ENCODE measurements at places on chromosomes 12 and 14.

DNA sequence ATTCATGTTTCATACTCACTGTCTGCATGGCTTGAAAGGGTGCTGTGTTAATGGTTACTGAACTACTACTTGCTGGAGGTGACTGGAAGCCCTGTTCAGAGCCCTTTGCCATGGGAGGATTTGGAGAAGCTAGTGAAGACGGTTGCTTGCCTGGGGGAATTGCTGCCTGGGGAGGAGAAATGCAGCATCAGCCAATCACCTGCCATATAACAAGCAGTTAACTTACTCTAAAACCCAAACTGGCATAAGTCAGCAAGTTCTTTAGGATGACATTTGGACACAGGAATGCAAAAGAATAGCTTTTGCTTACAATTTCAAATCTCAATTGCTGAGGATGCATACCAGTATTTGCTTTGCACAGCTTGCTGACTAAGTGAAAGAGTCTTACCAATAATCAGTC is 23.4 kb upstream of the IPO8 start:
- no peak for DNase-seq

GRCh38 chr14:59159169-59159568 is 29.3 kb upstream of the DAAM1 start:
- DNase-seq: no peak

- DNase-seq: no peak
Observed at GRCh38 chr14:93926873-93927799, at the start of gene FAM181A. Gene FAM181A, plus strand, starts transcription at chr14:93927344. Its CDS starts 942 bp downstream, at chr14:93928286.

DNA sequence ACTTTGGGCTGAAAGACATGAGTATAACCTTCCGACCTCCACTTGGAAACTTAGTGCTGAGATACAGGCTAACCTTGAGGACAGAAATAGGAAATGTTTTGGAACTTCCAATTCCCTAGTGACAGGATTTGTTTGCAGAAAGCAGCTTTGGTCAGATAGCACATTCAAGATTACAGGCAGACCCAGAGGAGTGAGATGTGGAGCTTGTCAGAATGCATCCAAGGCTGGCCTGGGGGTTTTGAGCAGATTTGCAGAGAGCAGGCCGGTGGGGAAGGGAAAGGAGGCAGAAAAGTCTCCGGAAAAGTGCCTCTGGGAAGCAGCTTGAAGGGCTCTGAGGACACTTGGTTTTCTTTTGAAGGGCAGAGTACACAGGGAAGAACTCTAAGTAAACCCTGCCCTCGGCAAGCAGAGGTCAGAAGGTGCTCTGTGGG is 180.3 kb downstream of the ETV6 start:
- DNase-seq: no peak

DNA sequence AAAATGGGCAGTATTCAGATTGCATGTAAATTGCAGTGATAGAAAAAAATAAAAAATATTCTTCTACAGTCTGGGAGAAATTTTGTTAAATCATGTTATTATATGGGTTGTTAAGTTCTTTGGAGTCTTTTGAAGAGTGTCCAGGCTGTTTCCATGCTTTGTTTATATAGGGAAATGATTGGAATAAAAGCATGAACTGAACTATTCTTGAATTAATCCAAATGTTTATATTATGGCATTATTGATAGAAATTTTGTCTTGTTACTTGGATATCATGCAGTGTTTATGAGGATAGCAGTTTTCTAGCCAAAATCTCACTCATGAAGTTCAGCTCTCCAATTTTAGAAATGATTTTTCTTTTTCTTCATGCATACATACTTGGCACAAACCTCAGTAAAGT is 108.2 kb upstream of the NAV3 start:
- DNase-seq: no peak

DNA sequence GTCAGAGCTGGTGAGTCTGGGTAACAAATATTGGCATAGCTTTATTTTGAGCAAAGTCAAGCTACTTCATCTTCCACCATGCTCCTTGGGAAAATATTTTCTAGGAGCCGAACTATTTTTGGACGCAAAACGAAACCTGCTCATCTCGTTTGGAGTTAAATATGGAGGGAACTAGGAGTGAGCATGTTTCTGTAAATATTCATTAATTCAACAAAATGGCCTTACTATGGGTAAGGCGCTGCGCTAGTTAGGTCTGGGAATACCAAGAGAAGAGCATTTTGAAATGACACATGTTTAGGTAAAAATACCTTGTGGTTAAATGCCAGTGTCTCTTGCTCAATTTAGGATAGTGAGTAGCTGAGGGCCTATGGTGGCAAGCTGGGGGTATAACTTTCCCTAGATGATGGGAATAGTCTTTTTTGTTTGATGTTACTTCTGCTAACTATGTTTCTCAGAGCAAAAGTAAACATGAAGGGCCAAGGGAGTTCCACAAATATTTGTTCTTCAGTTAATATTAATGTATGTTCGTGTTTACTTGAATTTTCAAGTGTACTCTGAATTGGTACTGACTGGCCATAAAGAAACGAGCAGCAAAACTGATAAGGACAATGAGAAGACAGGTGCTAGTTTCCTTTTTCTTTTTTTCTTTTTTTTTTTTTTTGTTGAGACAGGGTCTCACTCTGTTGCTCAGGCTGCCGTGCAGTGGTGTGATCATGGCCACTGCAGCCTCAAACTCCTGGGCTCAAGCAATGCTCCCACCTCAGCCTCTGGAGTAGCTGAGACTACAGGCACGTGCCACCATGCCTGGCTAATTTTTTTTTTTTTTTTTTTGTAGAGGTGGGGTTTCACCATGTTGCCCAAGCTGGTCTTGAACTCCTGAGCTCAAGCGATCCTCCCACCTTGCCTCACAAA is 77.7 kb downstream of the MAP1LC3B2 start:
- DNase-seq: no peak

- DNase-seq: peak; percentile 24
Observed at GRCh38 chr14:50666772-50667683, 1.1 kb downstream of the SAV1 start.

- DNase-seq: no peak
Observed at GRCh38 chr14:31881531-31882310, 195.4 kb upstream of the ARHGAP5 start.

DNA sequence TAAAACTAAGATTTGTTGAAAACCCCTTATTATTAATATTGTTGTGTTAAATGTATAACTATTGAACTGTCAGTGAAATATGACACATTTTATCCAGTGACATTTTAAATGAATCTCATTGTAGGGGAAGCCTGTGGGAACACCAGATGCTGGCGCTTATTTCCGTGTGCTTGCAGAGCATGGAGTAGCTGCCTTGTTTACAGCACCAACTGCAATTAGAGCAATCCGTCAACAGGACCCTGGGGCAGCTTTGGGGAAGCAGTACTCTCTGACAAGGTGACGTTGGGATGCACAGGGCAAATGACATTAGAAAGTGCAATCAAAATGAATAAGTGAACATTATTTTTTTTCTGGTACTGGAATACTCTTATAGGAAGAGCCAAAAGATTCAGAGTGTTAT is 96.8 kb downstream of the ACSS3 start:
- no peak for DNase-seq

DNA sequence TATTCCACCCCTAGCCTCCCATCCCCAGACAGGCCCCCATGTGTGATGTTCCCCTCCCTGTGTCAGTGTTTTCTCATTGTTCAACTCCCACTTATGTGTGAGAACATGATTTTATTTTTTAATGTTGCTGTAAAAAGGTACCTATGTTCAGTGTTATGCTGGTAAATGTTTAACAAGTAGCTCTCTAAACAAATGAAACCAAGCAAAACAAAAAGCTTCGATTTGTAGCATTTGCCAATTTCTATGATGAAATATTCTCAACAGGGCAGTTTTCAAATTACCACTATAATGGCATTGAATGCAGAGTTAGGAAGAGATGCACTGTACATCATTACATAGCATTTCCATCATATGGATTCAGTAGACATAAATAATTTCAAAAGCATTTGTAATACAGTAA is 410.6 kb downstream of the MDGA2 start:
- DNase-seq: no peak

GRCh38 chr14:99810559-99810874 is 17.3 kb downstream of the EML1 start:
- DNase-seq: no peak

DNA sequence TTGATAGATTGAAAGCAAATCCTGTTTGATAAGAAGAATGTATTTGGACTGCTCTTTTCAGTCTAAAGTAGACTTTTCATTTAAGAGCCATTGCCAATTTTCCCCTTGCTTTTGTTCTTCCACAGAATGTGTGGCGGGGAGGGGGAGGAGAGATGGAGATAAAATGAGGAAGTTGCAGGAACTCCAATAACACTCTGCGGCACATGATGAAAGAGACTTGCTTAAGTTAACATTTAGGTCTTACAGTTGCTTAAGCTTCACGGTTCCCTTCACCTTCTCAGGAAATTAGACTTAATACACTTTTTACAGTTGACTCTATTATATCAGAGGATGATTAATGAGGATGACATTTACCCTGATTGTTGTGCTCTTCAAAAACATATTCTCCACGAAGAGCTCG is 537.3 kb downstream of the TMTC2 start:
- no peak for DNase-seq

- DNase-seq: no peak
Observed at GRCh38 chr12:94285943-94286582, 137.7 kb downstream of the PLXNC1 start.

DNA sequence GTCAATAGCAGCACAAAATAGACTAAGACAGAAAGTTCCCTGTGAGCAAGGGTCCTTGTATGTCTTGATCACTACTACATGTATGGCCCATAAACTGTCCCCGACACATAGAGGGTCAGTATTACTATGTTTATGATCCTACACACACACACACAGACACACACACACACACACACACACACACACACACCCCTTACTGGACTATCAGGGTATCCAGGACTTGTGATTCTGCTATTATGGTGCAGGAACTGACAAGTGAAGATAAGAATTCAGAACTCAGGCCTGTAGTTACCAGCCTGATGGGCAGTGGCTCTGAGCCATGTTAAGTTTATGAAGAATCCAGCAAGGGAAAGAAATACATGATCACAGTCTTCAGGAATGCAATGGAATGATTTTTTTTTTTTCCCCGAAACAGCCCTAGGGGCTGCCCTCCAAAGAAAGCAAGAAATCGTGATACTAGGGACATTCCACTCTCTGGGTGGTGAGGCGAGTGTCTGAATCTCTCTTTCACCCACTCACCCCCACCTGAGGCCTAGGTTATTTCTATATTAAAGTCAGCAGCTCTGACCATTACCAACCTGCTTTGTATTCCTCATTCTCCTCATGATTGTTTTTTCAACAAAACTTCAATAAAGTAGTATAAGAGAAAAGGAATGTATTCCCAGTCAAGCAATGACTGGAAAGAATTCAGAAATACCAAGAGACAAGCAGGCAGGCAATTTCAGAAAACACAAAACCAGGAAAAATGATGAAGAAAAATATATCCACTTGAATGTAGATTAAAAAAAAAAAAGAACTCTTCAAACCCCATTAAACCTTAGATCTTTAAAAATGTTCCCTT is 105.8 kb downstream of the AVPR1A start:
- DNase-seq: no peak

DNA sequence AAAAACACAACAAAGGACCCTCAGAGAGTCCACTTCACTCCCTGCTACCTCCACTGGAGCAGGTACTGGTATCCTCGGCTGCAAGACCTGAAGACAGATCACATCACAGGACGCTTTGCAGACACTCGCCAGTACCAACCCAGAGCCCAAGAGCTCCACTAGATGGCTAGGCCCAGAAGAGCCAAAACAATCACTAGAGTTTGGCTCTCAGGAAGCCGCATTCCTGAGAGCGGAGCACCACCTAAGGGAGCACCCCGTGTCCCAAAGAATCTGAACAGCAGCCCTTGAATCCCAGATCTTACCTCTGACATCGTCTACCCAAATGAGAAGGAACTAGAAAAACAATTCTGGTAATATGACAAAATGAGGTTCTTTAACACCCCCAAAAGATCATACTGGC is 399.8 kb downstream of the RAD51B start:
- DNase-seq: no peak

DNA sequence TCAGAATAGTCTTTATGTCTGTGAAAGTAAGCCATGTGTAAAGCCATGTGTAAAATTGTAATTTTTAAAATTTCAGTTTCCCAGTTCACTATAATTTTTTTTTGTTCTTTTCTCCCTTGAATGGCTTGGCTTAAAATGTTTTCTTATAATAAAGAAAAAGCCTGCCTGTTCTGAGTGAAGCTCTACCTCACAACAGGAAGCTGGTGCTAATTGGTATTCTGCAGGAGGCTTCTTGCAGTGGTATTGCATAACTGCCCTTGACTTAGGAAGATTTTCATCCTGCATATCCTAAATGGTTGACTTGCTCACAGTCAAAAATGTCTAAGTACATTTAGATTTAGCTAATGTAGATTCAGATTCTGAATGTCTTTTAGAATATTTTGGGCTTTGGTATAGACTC is 49.5 kb downstream of the ATP2A2 start:
- no peak for DNase-seq

GRCh38 chr12:128606538-128606937 is 217.2 kb downstream of the SLC15A4 start:
- no peak for DNase-seq

DNA sequence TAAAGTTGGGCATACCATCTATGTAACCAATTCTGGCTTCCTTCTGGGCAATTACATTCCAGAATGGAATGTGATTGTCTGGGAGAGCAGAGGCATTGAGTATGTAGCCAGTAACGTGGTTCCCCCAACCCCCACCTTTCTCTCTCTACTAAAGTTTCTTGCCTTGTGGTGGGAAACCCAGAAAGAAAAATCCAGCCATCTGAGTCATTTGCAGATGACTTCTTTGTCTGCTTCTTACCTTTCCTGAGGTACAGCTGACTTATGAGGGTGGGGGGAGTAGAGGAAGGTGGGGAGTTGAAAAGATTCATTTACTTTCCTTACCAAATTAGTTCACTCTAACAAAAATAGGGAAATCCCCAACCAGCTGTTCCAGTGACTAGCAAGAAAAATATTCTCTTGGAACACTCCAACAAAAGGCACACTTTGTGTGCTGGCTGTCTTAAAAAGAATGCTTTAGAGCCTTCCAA is 112.1 kb upstream of the FRMD6 start:
- DNase-seq: no peak

DNA sequence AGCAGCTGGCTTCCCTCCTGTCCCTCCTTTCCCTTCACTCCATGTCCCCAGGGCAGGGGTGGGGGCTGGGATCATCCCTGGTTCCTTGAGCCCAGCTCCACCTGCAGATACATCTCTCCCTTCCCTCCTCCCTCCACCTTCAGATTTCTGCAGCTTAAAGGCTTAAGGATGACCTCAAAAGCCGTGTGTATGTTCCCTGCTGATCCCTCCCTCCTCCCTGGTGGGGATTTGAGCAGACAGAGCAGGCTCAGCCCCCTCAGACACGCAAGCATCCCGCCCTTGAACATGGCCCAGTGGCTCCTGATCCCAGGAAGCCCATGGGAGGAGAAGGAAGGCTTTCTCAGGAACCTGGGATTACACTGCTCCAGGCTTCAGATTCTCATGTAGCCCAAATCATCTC is 82.9 kb upstream of the RIN3 start:
- no peak for DNase-seq

DNA sequence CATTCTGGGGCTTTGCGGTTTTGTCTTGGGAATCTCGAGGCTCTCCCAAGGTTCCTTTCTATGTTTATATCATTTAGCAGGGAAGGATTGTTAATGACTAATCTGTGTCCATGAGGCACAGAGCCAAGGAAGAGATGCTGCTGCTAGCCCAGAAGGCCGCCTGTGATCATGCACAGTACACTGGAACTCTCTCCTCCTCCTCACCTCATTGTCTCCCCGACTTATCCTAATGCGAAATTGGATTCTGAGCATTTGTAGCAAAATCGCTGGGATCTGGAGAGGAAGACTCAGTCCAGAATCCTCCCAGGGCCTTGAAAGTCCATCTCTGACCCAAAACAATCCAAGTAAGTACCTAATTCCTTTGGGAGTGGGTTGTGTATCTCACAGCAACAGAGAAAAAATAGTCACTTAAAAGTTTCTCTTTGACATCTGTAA is at the start of gene NR1H4:
Gene NR1H4 (plus strand): TSS at position 151 of the 435 bp plus-strand sequence. CDS start 19,458 bp downstream, outside the sequence.
- no peak for DNase-seq

Measured in CD4-positive, alpha-beta T cell treated with Interleukin-17A for 1 hour (primary cell).